ENCODE measurements at places on chromosomes 11 and 22.

DNA sequence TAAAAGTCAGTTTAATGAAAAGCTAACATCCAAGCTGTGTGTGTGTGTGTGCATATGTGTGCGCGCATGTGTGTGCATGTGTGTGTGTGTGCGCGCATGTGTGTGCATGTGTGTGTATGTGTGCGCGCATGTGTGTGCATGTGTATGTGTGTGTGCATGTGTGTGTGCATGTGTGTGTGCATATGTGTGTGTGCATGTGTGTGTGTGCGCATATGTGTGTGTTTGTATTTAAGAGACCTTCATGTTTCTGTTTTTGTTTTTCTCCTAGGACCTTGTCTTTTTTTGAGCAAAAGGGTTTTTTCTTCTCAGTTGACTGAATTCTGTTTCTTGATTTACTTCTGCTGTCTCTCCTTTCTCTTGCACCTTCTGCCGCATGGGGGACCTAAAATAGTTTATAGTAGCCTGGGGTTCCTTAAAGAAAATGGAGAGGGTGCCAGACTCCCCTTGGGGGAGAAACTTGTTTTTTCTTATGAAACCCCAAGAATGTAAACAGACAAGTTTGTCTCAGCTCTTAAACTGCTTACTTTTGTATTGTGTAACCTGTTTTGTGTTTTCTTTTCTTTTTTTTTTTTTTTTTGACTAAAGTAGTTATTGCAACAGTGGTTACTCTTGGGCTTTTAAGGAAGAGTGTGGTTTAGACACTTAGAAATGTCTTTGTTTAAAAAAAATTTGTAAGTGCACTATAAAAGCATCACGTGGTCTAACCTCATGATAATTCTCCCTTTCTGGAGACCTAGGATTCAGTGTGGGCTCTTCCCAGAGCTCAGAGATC is 53.0 kb downstream of the OSBPL5 start:
- no peak for DNase-seq

- DNase-seq = no peak
Observed at GRCh38 chr11:20056950-20057943, 103.0 kb downstream of the DBX1 start.

- DNase-seq = no peak
Observed at GRCh38 chr22:46967445-46968358, 205.3 kb downstream of the TBC1D22A start.

DNA sequence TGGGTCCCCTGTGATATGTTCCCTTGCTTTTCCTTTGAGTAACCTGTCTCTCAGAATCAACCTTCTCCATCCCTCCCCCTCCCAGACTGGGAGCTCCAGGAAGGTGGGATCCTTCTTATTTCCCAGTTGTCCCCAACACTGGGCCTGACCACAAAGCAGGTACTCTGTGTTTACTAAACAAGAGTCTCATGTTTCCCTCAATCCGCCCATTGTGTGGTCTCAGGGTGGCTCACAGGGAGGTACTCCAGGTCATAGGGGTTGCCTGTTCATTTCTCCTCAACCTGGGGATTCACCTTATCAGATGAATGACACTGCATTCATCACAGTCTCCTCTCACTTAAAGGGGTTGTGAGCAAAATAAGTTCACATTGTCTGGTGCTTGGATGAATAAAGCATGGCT is 26.4 kb upstream of the NAV2 start:
- no peak for DNase-seq

DNA sequence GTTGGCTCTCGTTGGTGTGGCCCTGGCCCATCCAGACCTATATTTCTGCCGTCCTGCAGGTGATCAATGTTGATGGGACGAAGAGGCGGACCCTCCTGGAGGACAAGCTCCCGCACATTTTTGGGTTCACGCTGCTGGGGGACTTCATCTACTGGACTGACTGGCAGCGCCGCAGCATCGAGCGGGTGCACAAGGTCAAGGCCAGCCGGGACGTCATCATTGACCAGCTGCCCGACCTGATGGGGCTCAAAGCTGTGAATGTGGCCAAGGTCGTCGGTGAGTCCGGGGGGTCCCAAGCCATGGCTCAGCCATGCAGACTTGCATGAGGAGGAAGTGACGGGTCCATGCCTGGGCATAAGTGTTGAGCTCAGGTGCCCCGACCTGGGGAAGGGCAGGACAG is 57.1 kb upstream of the PPP6R3 start:
- no peak for DNase-seq

DNA sequence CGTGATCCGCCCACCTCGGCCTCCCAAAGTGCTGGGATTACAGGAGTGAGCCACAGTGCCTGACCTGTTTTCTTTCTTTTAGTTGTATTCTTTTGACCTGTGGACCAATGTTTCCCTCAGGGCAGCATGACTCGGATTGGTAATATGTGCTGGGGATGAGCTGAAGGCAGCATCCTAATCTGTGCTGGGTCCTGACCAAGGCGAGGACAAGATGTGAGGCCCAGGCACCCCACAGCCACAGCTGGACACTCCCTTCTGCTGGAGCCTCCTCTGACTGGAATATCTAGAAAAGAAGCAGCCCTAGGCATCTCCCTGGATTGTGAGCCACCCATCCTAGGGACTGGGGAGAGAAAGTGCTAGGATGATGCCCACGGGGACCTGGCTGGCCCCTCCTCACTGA is 105.4 kb downstream of the PDE2A start:
- DNase-seq = no peak

DNA sequence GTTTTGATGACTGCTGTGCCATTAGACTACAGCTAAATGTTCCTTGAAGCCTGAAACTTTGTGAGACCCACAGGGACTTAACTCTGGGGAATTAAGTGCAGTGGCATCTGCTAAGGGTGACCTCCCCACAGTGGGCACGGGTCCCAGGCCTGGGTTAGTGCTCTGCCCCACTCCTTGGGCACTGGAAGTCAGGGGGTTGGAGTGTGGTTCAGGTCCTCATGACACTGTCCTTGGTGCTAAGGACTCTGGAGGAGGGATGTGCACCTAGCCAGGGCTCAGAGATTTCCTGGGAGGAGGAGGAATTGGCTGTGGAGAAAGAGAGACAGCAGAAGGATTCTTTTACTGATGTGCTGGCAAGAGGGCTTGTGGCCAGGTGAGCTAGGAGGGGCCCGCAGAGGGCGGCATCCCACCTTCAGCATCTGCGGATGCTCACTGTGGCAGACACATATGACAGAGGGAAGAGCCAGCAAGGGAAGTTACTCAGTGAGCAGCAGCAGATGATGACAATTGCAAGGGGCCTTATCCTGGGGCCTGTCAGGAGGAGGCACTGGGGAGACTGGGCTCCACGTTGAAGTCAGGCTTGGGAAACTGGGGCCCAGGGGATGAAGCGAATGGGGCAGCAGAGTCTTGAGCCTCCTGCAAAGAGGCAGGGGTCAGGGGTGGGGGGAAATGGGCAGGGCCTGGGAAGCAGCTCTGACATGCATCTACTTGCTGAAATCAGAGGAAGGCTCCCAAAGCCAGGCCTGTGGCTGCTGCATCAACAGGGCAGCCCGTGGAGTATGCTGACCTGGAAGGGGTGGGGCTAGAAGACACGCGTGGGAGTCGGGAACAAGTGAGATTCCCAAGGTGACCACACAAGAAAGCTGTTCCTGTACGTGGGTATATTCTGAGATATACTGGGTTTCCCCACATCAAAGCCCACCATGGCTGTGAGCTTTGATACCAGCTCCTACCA is 144.0 kb downstream of the MPPED1 start:
- DNase-seq = no peak

- no peak for DNase-seq
Observed at GRCh38 chr11:130629039-130629438, 180.6 kb downstream of the ADAMTS15 start.

DNA sequence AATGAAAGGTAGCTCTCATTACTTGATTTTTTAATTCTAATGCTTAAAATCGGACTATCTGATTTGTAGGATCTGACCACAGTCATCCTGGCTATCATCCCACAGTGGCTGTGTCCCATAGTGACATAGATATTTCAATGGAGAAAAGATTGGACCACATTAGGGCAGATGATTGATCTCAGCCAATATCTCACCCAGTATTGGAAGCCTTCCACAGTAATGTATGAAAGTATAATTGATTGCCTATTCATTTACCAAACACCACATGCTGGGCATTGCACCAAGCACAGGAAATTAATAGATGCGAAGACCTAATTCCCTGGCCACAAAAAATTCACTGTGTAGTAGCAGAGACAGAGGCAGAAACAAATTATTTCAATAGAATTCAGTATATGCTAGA is 37.6 kb downstream of the FZD4 start:
- DNase-seq = no peak

DNA sequence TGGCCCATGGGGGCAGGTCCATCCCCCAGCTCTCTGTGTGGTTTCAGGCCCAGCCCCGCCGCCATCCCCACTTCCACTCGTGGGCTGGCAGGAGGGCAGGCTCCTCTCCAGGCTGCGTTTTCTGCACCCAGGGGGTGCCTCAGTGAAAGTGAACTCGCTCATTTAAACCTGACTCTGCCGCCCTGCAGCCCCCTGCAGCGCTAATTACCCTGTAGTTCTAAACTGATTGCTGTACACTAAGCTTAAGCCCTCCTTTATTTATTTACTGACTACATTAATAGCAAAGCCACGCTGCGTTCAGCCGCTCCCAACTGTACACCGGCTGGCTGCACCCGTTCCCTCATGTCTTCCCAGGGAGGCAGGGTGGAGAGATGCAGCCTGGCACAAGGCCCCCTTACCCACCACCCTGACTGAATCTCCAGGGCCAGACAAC is 36.6 kb upstream of the NNMT start:
- DNase-seq = no peak

- no peak for DNase-seq
Observed at GRCh38 chr11:40732132-40732531, 727.3 kb downstream of the LRRC4C start.

GRCh38 chr11:12770966-12771597 is 96.9 kb downstream of the TEAD1 start:
- no peak for DNase-seq

GRCh38 chr11:79155237-79155636 is 285.6 kb downstream of the TENM4 start:
- DNase-seq = no peak

- DNase-seq = no peak
Observed at GRCh38 chr11:96122601-96123074, 198.7 kb upstream of the MTMR2 start.

DNA sequence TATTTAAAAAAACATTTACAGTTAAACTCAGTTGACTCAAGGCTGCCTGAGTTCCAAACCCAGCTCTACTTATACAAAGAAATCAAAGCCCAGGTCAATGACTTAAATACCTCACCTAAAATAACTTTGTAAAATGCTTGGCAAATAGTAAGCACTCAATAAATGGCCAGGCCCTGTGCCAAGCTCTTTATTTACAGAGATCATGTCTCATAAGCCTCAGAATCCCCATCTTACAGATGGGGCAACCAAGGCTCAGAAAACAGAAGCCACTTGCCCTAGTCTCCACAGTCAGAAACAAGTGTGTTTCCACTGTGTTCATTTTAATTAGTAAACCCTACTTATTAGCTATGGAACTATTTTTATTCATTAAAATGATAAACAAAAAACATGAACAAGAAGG is 30.5 kb upstream of the TTC28 start:
- no peak for DNase-seq

- DNase-seq = no peak
Observed at GRCh38 chr11:85590848-85591483, 36.2 kb downstream of the DLG2 start.

DNA sequence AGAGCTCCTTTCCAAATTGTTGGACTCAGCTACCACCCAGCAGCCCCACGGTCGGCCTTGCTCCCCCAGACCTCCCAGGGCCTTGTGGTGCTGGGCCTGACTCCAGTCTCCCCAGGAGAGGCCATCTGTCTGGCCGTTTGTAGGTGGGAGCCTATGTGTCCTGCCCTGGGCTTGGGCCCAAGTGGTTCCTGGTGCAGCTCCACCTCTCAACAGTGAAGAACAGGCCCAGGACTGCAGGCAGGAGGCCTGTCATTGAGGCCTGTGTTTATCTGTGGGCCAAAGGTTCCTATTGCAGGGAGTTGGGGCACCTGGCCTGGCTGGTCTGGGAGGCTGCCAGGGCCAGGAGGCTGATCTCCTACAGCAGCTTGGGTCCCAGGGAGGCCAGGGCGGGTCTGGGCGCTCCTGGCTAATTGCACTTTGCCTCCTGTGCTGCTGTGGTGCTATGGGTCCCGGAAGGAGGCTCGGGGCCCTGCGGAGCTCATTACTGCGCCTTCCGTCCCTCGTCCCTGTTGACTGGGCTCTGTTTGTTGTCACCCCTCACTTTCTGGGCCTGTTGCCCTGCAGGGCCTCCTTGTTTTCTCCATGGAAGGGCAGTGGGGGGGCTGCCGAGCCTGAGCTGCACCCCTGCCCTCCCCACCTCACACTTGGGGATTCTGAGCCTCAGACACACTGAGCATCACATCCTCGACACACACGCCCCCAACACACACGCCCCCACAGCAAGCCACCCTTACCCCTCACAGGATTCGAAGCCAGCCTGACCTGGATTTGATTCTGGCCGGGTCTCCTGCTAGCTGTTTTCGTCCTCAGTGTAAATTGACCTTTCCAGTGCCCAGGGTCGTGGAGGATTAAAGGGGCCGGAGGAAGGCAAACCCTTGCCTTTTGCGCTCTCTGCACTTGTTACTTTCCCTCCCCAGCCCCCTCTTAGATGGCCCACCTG is 6.8 kb upstream of the OMP start:
- no peak for DNase-seq

- DNase-seq = no peak
Observed at GRCh38 chr11:44165432-44165831, 70.0 kb downstream of the EXT2 start.

- DNase-seq = no peak
Observed at GRCh38 chr11:103656382-103656781, 380.1 kb upstream of the DDI1 start.

- peak; percentile 19 for DNase-seq
Observed at GRCh38 chr22:22687638-22688500, 43.5 kb downstream of the GGTLC2 start.

DNA sequence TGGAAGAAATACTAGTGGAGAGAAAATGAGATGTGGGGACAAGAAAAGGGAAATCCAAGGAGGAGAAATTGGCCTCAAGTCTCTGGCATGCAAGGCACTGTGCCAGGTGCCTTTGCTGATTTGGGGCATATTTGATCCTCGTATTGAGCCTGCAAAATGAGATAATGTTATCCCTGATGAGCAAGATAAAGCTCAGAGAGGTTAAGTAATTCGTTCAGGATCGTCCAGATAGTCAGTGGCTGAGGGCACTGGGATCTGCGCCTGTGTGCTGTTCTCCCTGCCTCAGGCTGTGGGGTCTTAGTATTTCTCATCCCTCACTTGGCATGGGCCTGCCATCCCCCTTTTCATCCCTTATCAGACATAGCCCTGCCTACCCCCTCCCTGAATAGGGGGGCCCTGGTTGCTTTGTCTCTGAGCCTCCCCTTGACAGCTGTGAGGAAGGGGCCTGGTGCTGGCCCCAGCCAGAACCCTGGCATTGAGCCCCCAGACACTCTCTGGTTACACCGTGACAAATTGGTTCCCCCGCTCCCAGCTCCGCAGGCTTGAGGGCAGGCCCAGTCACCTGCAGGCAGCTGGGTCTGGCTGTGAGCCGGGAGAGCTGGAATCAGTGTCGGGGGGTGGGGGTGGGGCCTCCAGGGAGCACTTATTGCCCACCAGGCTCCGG is 85.7 kb downstream of the NECTIN1 start:
- DNase-seq = no peak

DNA sequence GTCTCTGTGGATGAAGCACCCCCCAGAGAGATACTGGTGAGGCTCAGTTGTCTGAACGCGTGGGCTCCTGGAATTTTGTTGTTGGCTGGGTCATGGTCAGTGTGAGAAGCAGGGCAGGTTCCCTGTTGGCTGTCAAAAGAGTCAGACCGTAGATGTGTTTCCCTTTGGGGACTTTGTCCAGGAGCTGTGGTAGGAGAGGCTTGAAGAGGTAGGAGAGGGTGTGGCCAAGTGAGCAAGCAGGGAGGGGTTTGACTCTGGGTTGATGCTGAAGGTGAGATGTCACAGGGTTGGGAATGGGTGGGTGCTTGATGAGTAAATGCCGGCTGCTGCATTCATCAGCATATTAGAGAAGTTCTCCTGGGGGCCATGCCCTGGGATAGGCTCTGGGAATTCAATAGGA is 803.2 kb downstream of the TBC1D22A start:
- no peak for DNase-seq

All from HL-60 (cell line).